ENCODE measurements at places on chromosomes 2 and 18.

- DNase-seq, result no peak
Observed at GRCh38 chr2:44937688-44938240, 3.7 kb upstream of the SIX3 start.

DNA sequence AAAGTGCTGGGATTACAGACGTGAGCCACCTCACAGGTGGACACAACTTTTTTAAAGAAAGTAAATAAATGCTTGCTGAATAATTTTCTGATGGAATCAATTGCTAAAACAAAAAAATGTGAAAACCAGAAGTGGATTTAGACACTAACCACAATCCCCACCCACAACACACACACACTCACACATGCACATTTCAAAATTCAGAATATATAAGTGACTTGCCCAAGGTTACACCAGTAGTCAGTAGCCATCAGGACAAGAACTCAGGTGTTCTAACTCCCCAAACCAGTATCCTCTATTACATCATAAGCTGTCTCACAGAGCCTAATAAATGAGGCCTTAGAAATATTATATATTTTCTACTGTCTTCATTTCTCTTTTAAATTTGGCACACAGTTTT lies 1923.6 kb upstream of the PIK3C3 start:
- no peak for DNase-seq

GRCh38 chr2:11621410-11621809 lies 48.6 kb downstream of the NTSR2 start:
- no peak for DNase-seq

- no peak for DNase-seq
Observed at GRCh38 chr2:151826737-151827157, 1.5 kb downstream of the ARL5A start.

GRCh38 chr2:24950102-24950501 lies 21.7 kb downstream of the DNAJC27 start:
- DNase-seq, result no peak

DNA sequence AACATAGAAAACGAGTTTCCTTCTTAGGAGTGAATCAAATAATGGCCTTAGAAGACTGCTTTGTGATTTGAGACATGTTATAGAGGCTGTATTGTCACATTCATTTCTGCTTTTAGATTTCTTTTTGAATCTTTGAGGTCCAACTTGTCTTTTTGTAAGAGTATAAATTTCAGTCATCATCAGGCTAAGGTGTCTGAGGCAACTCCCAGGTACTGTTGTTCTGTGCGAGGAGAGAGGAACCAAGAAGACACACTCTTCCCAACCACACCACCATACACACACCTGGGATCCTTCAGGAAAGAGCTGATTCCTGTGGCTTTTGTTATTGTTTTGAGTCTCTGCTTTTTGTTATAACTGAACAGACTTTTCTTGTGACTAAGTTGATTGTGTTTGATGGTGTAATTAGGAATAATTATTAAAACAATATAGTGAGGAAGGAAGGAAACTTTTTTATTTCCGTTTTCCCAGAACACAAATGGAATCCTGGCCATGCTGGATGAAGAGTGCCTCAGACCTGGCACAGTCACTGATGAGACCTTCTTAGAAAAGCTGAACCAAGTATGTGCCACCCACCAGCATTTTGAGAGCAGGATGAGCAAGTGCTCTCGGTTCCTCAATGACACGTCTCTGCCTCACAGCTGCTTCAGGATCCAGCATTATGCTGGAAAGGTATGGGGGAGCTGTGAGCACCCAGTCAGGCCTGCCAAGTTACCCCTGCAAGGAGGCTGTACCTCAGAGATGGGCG lies 140.4 kb downstream of the MYO1B start:
- no peak for DNase-seq

- DNase-seq, result no peak
Observed at GRCh38 chr2:70143314-70144150, 47.3 kb downstream of the C2orf42 start.

DNA sequence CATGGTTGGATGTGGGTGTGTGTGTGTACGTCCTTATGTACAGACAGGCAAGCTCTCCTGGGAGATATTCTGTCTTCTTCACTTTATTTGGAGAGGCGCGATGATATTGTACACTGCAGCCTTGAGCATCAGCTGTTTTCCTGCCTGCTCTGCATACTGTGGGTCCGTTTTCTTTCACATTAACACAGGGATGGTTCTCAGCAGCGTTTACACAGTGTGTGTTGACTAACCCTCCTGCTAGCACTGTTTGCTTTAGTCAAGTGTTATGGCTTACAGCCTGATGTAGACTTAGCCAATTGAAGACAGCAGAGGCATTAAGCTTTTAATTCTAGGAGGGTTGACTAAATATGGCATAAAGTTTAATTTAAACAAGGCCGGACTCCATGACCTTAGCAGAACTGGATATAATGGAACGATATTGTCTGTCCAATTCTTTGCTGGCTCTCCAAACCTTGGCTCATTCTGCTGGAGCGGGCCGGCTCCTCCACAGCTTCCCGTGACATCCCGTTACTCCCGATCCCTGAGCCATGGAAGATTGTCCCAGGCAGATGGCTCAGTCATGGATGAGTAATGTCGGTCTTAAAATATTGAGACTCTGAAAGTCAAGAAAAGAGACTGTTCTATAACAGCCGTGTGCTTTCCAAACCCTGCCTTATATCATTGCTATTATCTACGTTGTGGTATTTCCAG lies 134.7 kb downstream of the TPGS2 start:
- peak; percentile 13 for DNase-seq

- no peak for DNase-seq
Observed at GRCh38 chr2:241215421-241215820, 26.9 kb downstream of the ANO7 start.

GRCh38 chr2:45984896-45985473 lies 312.2 kb upstream of the EPAS1 start:
- no peak for DNase-seq

All from AG09309 (cell line).